ENCODE measurements at places on chromosomes 12 and 14.

DNA sequence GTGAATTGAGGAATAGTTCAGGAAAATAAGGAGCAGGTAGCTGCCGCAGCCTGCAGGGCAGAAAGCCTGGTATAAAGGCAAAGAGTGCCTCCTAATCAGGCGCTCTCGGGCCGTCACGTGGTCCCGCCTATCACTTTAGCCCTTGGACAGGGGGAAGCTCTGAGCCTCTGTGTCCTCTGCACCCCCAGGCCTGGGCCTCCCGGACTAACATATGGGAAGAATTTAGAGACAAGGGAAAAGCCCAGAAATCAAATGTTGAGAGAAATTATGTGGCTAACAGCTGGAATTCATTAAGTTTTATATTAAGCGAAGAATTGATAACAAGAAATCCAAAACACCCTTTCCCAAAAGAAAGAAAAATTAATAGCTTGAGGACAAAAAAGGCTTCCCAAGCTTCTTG, 417.7 kb downstream of the ATP23 start:
- no peak for DNase-seq

- no peak for DNase-seq
These were observed 1.2 kb downstream of the MMP17 start for GRCh38 chr12:131829356-131829747.

GRCh38 chr12:132236129-132236929, 92.1 kb downstream of the NOC4L start:
- no peak for DNase-seq

GRCh38 chr14:20684662-20685456, 499 bp downstream of the RNASE4 start:
- DNase-seq, result no peak

DNA sequence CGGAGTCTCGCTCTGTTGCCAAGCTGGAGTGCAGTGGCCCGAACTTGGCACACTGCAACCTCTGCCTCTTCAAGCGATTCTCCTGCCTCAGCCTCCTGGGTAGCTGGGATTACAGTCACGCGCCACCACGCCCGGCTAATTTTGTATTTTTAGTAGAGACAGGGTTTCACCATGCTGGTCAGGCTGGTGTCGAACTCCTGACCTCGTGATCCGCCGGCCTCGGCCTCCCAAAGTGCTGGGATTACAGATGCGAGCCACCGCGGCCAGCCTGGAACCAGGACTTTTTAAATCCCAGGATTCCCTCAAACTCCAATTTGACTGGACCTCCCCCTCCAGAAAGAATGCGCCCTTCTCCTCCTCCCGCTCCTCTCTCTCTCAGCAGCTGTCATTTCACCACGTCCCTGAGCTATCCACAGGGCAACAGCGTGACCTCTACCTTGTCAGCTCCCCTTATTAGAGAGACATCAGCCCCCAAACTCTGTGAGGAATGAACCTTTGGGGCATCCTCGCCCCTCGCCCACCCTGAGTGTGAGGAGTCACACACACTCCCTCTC, 2.0 kb downstream of the ESYT1 start:
- no peak for DNase-seq
